Stimulated activated CD4-positive, alpha-beta T cell treated with anti-CD3 and anti-CD28 coated beads, Interleukin-12 subunit alpha, Interleukin-12 subunit beta, amount 100 ng/mL, for 24 hours (primary cell): ENCODE measurements at places on chromosomes 2 and 18.

DNA sequence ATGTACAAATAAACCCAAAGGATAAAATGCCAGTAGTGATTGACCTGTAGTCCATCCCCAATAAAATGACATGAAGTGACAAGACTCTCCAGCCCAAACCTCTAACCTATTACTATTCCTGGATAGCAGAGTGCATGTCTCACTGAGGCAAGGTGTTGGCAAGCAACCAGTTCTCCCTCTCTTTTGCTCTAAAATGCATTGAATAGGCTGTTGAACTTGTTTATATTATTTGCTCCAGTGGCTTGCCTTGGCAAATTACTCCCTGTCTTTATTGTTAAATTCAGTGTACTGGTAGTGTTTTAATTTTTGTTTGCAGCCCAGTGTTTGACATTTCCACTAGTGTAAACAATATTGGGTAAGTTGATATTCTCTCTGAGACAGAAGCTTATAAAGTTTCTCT is 70.5 kb downstream of the CSRNP3 start:
- no peak for DNase-seq

DNA sequence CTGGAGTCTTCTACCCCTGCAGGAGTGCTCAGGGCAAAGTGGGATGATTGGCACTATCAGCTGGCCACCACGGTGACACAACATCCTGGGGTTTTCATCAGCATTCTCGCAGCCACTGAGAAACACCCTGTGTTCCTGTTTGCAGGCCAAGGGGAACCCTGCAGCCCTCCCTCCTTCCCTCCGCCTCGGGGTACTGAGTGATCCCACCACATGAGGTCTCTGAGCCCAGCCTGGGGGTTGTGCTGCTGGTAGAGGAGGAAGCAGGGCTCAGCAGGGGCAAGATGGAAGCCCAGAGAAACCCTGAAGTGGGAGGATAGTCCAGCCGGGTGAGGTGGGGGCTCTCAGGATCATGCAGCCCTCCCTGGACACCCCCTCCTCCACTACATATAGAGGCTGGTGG is at the start of gene OXER1:
Gene OXER1 (minus strand): TSS at position 40 of the 400 bp plus-strand sequence. CDS start 73 bp downstream, outside the sequence.
- DNase-seq = no peak

DNA sequence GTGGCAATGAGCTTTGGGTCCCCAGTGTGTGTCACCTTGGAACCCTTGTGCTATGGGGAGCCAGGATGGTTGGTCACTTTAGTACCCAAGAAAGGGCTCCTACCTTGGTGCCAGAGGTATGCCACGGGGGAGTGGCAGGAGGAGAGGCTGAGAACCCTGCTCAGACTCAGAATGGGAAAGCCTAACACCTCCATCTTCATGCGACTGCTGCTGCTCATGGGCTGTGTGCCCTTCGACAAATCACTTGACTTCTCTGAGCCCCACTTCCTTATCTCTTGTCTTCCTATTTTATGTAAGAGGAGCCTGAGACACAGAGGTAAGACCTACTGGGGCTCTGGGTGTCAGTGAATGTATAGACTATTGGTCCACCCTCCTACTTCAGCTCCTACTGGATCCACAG is 25.1 kb downstream of the EHD3 start:
- no peak for DNase-seq

GRCh38 chr18:55289048-55289447 is 298.9 kb downstream of the TCF4 start:
- DNase-seq = no peak

GRCh38 chr18:11035814-11036495 is 113.4 kb downstream of the PIEZO2 start:
- DNase-seq = no peak
